Mucosa of descending colon (tissue), 3 donors: ENCODE measurements at places on chromosomes 2 and 18. TPM values are rescaled to one million over a fixed set of nuclear protein-coding genes. Genes with fewer than 3 reads are reported as not detected.

Gene DYNAP
- not detected for total RNA-seq

Gene CLIP4
- total RNA-seq, result 8.3 TPM

Gene HAAO
- 5.8 TPM for total RNA-seq

Gene MAP3K19
- not detected for total RNA-seq

Gene CRACDL
- total RNA-seq, result 18.1 TPM

Gene IL36RN
- total RNA-seq, result not detected

Gene PSTPIP2
- total RNA-seq, result 9.0 TPM

Gene SLC4A5
- total RNA-seq, result 2.1 TPM

Gene BCL2
- 17.7 TPM for total RNA-seq

Gene CYP1B1
- 1.6 TPM for total RNA-seq

Gene KCNJ3
- 0.29 TPM for total RNA-seq
